ENCODE measurements at places on chromosomes 5 and 9.

DNA sequence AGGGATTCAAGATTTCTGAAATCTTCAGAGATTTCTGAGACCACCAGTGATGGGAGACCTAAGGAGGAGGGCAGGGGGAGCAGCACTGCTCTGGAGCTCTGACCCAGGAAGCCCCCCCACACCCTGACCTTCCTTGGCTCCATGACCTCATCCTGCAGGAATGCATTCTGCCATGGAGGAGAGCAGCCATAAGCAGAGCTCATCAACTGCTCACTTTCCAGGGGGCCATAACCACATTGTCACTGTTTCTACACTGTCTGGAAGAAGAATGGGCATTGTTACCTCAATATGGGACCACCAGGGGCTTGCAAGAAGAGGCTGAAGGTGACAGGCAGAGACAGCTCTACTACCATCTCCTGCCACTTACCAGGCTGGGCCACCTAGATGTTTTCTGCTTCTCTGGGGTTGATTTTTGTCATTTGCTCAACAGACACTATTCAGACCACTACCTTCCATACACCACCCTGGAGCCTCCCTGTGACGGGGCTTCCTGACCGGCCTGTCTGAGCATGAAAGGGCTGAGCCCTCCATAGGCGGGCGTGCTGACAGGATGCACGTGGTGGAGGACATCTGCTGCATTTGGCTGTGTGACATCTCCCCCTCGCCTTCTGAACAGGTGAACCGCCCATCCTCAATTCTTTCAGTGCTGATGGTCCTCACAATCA lies 2.3 kb upstream of the TSC1 start:
- DNase-seq, result no peak

DNA sequence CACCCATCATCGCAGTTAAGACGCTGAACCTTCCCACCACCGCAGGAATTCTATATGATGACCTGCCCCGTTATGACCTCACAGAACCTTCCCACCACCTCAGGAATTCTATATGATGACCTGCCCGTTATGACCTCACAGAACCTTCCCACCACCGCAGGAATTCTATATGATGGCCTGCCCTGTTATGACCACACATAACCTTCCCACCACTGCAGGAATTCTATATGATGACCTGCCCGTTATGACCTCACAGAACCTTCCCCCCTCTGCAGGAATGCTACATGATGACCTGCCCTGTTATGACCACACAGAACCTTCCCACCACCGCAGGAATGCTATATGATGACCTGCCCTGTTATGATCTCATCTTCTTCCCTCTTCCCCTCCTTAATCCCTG lies 64.3 kb downstream of the IRX1 start:
- DNase-seq, result no peak

GRCh38 chr9:81724242-81724889 lies 35.0 kb upstream of the TLE1 start:
- DNase-seq, result no peak

- DNase-seq, result no peak
Observed at GRCh38 chr5:165055476-165055875, 1550.1 kb downstream of the MAT2B start.

GRCh38 chr5:135085133-135085935 lies 51.3 kb upstream of the PITX1 start:
- no peak for DNase-seq

DNA sequence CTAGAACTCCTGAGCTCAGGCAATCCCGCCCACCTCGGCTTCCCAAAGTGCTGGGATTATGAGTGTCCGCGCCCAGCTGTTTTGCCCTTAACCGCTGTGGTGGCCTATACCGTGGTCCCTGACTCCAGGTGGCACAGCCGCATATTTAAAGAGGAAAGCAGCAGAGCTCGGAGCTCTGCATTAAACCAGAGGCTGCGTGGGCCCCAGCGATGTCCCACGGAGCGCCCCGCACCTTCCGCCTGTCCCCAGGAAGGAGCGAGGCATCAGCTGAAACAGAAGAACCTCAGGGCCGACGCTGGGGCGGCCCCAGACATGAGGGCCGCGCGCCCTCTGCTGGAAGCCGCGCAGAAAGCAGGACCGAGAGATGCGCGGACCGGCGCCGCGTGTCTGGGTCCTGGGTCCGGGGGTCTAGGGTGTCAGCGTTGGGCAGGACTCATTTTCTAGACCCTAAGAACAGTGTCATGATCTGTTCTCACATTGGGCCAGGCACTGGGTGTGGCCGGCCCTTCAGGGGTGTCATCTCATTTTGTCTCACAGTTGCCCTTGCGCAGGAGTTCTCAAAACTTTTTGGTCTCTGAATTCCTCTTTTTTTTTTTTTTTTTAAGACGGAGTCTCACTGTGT lies 37.7 kb downstream of the LAMC3 start:
- DNase-seq, result peak; percentile 44

- no peak for DNase-seq
Observed at GRCh38 chr9:6907772-6908381, 150.1 kb downstream of the KDM4C start.

DNA sequence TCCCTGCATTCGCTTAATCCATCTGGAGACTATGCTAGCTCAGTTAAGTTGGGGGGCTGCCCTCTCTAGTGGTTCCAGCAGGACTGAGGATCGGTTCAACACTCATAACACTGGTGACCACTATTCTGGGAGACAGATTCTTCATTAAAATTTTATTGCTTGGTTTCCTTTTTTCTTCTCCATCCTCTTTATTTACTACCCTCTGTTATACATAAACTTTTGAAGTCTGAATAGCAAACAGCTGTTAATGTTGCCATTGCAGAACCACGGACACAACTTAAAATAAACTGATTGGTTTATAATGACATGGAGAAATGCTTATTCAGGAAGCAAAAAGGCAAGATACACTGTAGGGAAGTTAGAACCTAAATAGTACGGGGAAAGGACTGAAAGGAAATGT lies 22.1 kb downstream of the IQGAP2 start:
- no peak for DNase-seq

- peak; percentile 33 for DNase-seq
Observed at GRCh38 chr9:136546697-136547501, 1.1 kb upstream of the NOTCH1 start.
